ENCODE measurements at places on chromosomes 6 and 20.

DNA sequence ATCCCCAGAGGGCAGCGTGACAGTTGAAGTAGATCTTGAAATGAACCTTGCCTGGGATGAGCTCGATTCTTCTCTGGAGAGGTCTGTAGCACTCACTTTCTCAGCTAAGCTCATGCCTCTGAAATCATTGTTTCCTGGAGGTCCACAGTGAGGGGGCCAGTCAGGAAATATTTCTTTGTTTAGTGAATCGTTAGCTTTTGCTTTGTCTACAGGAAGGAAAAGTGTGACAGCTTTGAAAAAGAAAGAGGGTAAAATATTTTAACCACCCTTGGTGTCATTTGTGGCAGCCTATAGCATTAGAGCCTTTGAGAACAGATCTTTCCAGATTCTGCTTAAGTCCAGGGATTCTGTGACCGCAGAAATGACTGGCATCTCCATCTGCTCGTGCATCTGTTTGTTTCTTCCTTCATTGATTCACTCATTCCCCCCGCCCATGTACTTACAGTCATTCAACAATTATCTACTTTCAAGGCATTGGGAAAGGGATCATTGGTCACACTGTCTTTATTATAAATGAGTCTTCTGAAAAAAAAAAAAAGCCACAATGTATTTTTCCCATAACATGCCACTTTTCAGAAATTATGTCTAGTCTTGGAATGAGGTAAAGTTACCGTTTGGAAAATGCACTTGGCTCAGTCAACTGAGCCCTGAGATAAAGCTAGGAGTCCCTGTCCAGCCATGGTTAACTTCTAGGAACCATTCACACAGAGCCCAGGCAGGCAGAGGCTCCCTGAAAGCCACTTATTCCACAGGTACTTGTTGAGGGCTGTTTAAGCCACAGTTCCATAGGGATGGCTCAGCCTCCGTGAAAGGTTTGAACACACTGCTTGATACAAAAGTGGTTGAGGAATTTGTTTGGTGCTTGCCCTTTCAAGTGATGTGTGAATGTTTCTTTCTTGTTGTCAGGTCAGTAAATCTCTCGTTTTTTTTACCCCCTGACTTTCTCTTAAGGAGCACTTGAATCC lies 86.0 kb downstream of the TIAM2 start:
- DNase-seq, result peak; percentile 43

DNA sequence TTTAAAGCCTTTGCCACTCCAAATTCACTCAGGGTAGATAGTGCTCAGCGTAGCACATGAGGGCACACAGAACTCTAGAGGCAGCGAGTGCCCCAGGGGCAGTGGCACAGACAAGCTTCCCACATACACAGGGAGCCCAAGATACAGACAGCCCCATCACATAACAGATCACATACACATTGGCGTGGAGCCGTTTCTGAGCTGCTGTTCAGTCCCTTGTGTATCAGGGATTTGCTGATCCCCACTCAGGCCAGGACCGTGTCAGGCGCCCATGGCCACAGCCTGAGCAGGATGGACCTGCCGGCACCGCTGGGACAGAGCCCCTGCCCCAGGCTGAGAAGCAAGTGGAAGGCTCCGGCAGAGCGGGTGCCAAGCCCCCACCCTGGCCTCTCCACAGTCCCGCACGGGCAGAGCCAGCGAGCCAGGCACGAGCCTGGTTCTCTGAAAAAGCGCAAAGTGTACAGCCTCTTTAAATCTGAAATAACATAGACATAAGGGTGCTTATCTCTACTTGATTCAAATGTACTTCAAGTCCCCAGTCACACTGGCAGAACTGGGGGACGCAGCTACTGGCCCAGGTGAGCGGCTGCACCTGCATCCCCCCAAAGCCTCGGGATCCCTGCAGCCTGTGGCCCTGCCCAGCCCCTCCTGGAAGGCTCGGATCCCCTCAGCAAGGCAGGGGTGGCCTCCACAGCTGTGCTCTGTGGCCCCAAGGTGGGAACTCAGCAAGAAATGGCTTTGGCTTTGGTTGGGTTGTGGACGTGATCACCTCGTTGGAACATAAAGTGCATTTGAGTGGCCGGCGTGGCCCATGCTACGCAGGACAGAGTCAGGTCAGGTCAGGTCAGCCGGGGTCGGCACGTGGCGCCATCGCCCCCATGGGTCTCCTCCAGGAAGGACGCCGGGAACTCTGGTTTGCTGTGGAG lies 231.3 kb downstream of the ERMARD start:
- no peak for DNase-seq

GRCh38 chr6:121305957-121306607 lies 28.2 kb downstream of the TBC1D32 start:
- peak; percentile 18 for DNase-seq

GRCh38 chr6:63549076-63549475 lies 23.2 kb upstream of the LOC128125822 start:
- DNase-seq, result no peak

DNA sequence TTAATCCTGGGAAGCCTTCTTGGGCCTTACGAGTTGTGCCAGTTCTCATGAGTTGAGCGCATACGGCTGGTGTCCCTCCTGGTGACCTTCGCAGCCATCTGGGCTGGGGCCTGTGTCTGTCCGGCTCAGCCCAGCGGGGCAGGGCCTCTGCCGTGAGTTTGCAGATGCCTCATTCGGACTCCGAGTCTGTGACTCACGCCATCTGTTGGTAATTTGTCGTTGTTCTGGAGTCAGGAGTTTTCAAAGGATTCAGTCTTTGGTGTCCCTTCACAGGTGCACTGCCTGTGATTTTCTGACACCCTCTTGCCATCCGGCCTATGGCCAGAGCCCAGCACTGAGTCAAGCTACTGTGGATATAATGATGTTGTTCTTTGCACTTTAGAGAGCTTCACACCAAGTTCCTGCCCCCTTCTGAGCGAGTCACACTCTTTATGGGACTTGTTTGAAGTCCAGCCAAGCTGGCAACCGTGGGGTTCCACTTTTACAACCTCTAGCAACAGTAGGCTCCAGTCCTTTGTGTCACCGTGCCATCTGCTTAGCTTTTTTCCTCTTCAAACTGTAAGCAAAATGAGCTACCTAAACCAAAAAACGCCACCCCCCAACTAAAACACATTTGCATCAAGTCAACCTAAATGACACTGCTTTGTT lies 175.6 kb downstream of the AIG1 start:
- peak; percentile 55 for DNase-seq

DNA sequence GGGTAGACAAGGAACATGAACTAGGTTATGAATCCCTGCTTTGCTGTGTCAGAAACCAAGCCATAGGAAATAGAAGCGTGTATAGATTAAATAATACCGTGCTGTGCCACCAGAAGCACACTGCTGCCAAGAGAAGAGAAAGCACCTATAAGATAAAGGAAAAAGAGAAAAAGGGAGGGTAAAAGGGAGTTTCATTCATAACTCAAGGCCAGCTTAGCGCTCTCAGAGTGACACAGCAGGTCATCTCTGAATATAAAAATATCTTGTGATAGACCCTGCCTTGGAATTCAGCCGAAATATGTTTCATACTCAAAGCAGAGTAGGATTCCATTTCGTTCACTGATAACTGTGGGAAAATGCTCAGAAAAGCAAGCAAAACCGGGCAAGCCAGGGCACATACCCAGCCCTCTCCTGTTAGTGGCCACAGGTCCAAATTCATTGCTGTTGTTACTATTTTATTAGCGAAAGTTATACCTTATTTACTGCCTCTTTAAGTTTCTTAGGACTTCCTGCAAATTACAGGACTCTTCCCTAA lies 8.7 kb downstream of the JAG1 start:
- no peak for DNase-seq

DNA sequence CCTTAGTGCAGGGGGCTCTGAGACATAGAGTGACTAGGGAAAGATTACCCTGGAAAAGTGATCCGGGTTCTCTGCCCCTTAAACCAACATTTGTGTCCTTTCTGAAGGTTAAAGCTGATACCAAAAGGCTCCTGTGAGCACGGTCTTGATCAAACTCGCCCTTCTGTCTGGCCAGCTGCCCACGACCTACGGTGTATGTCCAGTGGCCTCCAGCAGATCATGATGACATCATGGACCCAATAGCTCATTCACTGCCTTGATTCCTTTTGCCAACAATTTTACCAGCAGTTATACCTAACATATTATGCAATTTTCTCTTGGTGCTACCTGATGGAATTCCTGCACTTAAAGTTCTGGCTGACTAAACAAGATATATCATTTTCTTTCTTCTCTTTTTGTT lies 6.8 kb downstream of the ULBP2 start:
- no peak for DNase-seq

DNA sequence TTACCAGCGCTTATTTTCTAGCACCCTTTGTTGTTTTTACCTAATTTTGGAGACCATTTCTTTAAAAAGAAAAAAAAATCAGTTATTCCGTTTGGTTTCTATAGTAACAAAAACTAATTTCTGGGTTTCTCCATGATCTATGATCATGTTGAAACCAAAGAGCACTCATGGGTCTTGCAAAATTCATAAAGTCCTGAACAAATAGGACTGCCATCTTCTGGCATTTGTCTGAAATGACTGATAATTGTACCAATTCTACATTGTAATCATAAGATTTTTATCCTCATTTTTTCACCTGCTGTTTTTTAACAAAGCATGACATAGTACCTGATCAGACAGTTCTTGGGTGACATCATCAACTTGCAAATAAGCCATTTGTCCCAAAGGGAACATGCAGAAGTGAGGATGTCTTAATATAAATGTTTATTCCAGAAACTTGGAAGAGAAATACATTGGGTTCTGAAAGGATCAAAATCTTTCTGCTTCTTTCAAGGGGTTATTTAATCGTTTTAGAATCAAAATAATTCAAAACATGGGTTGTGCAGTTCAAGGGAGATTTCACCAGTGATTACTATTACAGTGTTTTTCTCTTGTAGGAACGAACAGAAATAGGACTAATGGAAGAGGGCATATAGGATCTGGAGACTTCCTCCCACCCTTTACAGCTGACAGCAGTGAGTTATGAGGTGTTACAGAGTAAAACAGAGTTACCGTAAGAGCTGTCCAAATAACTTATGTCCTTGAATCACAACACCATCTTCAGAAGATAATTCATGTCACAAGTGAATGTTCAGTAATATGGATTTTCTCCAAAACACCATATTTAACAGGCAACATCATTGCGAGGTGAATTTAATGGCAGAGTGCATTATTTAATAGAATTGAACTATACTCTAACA lies 87.1 kb upstream of the GJE1 start:
- DNase-seq, result peak; percentile 67

DNA sequence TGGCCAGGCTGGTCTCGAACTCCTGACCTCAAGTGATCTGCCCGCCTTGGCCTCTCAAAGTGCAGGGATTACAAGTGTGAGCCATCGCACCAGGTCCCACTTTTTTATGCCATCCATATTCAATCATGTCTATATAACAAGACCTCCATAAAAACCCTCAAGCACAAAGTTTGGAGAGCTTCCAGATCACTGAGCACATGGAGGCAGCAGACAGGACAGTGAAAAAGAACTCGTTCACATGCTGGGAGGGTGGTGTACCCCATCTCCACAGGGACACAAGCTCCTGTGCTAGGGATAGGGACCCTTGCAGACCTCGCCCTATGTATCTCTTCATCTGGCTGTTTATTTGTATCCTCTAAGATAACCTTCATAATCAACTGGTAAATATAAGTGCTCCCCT lies 30.3 kb downstream of the KIF13A start:
- DNase-seq, result no peak

DNA sequence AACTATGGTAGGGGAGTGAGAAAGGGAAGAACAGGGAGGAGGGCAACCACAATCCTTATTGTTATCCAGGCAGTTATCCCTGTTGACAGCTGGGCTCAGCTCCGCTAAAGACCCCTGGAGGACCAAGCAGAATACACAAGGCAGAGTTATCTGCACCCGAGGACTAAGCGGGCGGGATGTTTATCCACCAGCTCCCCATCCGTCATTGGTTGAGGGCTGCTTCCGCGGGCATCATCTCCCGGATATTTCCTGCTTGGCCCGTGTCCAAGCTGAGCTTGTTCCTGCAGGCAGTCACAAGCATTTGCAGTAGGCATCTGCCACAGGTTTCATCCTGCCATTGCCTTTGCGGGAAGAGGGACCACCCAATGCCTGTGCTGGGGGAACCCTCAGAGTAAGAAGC lies 102.1 kb downstream of the DLGAP4 start:
- peak; percentile 13 for DNase-seq

- DNase-seq, result no peak
Observed at GRCh38 chr20:21513881-21514540, at the start of gene NKX2-2. NKX2-2 (minus strand) TSS chr20:21514064; CDS start chr20:21513669, 395 bp downstream.

- no peak for DNase-seq
Observed at GRCh38 chr6:27545271-27546046, 72.6 kb upstream of the ZNF184 start.

DNA sequence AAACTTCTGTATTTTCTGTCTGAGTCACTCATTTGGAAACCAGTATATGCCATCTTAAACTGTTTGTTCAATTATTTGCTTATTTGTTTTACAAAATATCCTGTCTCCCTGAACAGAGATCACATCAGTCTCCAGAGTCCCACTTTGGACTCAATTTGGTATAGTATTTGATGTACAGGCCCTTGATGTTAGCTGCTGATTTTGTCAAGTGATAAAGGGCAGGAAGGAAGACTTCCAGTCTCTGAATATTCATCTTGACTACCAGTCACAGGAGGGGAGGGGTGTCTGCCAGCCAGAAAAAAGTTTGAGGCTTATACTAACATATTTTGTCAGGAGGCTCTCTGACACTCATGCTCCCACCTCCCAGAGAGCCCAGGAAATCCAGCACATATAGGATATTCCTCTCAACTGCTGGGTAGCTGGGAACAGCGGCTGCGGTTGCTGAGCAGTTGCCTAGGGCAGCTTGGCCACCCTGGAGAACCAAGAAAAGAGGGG lies 376.8 kb upstream of the RUNX2 start:
- no peak for DNase-seq

GRCh38 chr6:170113141-170113540 lies 177.7 kb downstream of the DLL1 start:
- no peak for DNase-seq

DNA sequence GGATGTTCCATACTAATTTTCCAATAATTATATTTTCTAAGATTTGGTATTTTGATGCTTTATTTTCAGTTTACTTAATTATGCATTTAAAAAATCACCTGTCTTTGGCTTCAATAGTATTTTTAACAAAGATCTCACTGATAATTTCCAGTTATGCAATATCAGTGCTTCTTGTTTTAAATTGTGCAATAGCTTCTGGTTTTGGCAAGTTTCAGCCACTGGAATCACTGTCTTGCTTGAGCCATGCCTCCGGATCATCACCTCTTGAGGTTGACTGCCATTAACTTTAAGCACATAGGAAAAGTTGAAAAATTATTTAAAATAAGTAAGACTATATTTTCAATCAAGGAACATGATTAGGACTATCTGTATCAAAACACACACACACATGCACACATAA lies 1242.1 kb downstream of the HACE1 start:
- DNase-seq, result no peak
